Inflammatory macrophage (primary cell): ENCODE measurements at places on chromosomes 11 and 22.
A peak's percentile ranks its signal among the peaks of the same experiment; 100 is the strongest.

- peak; percentile 70 for DNase-seq
These were observed 4.7 kb downstream of the YPEL4 start for GRCh38 chr11:57644748-57645688.

GRCh38 chr11:26078231-26078821 lies 253.6 kb upstream of the ANO3 start:
- DNase-seq = no peak

DNA sequence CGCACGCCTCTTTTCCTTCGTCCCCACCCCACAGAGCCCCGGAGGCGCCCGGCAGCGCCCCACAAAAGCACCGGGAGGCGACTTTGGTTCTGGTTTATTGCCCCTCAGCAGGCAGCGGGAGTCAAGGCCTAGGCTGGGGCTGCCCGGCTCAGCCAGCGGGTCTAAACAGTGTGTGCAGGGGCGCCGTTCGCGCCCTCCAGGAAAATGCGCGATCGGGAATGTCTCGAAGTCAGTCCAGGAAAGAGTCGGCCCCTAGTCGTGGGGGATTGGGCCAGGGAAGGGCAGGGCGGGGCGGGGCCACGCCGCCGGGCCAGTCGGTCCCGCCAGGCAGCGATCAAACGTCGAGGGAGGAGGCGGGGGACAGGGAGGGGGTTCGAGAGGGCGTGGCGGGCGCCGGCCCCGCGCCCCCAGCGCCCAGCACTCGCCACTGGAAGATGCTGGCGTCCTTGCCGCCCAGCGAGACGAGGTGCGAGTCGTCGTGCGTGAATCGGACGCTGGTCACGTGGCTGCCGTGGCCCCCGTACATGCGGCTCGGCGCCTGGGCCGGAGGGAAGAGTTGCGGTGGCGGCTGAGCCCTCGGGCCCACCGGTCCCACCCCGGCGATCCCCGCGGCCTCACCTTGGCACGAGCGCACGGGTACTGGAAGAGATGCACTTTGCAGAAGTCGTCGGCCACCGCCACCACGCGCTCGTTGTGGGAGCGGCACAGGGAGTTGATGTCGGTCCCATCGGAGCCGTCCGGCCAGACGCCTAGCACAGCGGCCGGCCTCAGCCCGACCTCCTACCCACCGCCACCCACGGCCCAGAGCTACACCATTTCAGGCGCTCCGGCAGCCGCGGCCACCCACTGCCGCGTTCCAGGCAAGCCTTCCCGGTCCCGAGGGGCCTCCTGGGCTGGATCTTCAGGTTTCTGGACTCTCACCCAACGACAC lies 741 bp upstream of the MTA2 start:
- peak; percentile 10 for DNase-seq

GRCh38 chr22:19018256-19018655 lies 82.2 kb upstream of the PRODH start:
- DNase-seq = no peak

DNA sequence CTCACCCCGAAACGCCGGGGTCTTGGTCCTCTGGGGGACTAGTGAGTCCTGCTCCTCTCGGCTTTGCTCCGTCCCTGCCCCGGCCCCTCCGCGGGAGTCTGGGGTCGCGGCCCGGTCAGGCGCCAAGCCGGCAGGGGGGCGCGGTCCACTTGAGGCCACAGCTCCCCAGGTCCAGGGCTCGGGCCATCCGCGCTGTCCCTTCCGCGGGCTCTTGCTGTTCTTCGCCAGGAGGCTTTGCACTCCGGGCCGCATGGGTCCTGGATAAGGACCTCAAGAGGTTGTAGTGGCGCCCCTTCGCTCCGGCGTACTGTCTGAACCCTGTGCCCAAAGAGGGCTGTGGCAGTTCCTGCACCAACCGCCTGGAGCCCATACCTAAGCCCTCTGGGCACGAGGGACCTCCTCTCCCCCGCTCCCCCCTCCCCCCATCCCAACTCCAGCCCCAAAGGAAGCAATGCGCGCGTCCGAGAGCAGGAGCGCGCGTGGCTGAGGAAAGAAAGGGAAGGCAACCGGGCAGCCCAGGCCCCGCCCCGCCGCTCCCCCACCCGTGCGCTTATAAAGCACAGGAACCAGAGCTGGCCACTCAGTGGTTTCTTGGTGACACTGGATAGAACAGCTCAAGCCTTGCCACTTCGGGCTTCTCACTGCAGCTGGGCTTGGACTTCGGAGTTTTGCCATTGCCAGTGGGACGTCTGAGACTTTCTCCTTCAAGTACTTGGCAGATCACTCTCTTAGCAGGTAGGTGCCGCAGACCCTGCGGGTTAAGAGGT lies at the start of gene ADM:
ADM (plus strand) TSS at position 579 of the 767 bp plus-strand sequence. CDS start 628 bp downstream, outside the sequence.
- peak; percentile 91 for DNase-seq

- DNase-seq = no peak
These were observed 92.4 kb downstream of the ISX start for GRCh38 chr22:35158336-35158735.

GRCh38 chr22:49553518-49554295 lies 274.0 kb downstream of the BRD1 start:
- DNase-seq = no peak

GRCh38 chr22:45762545-45763235 lies 91.1 kb downstream of the ATXN10 start:
- DNase-seq = no peak

- DNase-seq = no peak
These were observed 76.5 kb upstream of the SNX19 start for GRCh38 chr11:130992788-130993187.

GRCh38 chr11:128616161-128616560 lies 28.8 kb upstream of the ETS1 start:
- no peak for DNase-seq

DNA sequence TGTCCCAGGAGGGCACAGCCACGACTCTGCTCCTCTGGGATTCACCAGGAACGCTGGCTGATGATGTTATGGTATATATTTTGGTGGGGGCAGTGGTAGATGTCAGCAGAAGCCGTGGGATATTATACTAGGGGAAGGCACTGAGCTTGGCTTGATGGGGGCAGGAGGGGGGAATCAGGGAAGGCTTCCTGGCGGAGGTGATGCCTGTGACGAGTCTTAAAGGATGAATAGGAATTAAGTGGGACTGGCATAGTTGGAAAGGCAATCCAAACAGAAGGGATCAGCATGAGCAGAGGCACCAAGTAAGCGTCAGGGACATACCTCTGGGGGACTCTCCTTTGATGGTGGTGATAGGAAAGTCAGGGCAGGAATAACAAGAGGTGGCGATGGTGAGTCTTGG lies 47.6 kb downstream of the TP53I11 start:
- no peak for DNase-seq

GRCh38 chr11:128481135-128481534 lies 106.2 kb downstream of the ETS1 start:
- no peak for DNase-seq

DNA sequence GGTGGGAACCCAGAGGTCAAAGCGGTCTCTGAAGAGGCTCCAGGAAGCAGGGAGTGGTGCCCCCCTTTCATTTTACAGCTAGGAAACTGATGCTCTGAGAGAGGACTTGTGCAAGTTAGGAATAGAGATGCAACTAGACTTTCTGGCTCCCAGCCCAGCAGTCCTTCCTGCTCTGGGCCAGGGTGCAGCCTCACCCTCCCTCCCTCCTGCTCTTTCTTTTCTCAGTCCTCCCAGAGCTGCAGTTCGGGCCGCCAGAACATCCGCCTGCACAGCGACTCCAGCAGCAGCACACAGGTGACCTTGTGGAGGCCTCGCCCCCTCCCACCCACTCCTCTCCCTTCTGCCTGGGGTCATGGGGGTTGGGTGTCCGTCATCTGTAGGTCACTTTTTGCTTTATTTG lies 51.5 kb downstream of the LHFPL7 start:
- DNase-seq = no peak

GRCh38 chr11:85589373-85589772 lies 37.8 kb downstream of the DLG2 start:
- DNase-seq = no peak

- DNase-seq = no peak
These were observed 172.6 kb upstream of the CADM1 start for GRCh38 chr11:115676768-115677167.

- no peak for DNase-seq
These were observed 96.4 kb upstream of the SESN3 start for GRCh38 chr11:95327273-95327948.

DNA sequence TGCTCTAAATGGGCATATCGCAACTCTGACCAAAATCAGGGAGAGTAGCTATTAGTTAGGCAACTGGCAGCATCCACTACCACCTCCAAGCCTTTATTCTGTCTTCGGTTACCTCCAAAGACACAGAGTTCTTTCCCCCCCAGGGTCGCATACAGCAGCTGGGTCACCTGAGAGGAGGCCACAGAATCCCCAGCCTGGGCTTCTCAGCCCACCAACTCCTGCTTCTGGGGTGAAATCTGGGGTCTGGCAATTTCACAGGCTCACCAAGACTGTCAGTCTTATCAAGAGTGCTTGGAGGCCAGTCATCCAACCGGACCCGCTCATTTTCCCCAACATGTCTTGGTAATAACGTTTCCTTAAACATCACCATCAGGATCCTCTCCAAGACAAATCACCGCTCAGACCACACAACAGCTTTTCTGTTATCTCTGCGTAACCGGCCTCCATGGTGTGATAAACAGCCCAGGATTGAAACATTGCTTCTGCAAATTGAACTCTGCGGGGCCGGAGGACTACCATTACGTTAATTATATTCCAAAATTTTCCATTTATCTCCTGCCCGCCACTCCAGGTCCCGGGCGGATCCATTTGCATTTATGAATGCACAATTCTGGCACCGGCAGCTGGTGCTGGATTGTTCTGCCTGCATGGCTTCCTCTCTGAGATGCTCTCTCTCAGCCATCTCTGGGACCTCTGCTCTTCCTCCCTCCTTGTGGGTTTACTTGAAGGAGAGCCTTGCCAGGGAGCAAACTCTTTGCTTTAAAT lies 35.6 kb downstream of the RTL6 start:
- DNase-seq = no peak
